Activated T-helper 1 cell treated with anti-CD3 and anti-CD28 coated beads, Interleukin-2, amount 50 U/mL, for 16 hours (primary cell): ENCODE measurements at places on chromosomes 5 and 9.

GRCh38 chr5:14048434-14048833 is 94.7 kb upstream of the TRIO start:
- DNase-seq = no peak

GRCh38 chr5:76490960-76491359 is 87.9 kb downstream of the IQGAP2 start:
- DNase-seq = no peak

- no peak for DNase-seq
Observed at GRCh38 chr9:134683714-134684374, 42.2 kb downstream of the COL5A1 start.

- DNase-seq = no peak
Observed at GRCh38 chr5:57940236-57940635, 457.6 kb upstream of the ACTBL2 start.

GRCh38 chr9:35820076-35820475 is 5.2 kb upstream of the HINT2 start:
- DNase-seq = no peak

DNA sequence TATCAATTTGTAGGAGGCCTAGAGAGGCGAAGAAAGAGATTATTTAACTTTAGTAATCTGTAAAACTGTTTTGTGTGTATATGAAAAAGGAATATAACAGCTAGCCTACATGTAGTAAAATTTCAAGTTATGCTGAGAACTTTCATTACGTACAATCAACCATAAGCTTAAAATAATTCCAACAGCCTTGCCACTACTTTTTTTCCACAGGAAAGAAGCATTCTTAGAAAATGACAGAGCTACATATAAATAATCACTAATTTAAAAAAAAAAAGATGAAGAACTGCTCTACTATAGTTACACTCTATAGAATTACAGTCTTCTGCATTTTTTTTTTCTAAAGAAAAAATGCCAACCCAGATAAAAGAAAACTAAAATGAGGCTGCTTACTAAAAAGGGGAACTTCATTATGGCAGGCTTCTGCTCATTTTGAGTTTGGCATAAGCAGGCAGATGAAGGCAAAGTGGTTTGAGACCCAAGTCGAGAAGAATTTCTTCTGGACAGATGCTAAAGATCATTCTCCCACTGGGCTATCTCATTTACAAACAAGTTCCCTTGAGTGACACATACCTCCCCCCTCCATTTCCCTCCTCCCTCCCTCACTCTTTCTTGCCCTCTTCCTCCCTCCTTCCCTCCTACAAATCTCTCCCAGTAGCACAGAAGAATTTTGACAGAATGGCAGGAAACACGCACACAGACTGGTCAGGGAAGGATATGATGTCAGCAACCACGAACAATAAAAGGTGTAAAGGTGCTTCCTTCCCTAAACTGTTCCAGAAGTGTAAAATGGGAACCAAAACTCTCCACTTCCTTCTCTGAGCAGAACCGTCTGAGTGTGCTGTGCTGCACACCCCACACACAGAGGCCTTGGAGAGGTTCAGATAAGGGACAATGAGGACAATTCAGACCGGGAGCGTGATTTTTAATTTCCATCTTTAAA is 56.1 kb downstream of the MEF2C start:
- DNase-seq = no peak

DNA sequence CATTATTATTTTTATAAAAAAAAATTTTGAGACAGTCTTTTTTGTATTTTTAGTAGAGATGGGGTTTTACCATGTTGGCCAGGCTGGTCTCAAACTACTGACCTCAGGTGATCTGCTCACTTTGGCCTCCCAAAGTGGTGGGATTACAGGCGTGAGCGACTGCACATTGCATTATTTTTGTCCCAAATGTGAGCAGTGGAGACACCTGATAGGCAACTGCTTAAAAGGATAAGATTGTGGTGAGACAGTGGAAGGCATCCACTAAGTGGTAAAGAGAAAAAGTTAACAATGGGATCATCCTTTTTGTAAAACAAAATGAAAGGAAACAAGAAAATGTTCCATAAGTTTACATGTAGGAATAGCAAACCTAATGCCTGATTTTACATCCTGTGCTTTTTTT is 2.0 kb upstream of the CENPH start:
- no peak for DNase-seq

GRCh38 chr9:84652496-84653120 is 16.9 kb upstream of the NTRK2 start:
- no peak for DNase-seq

GRCh38 chr5:171094356-171094755 is 214.7 kb upstream of the TLX3 start:
- DNase-seq = no peak

DNA sequence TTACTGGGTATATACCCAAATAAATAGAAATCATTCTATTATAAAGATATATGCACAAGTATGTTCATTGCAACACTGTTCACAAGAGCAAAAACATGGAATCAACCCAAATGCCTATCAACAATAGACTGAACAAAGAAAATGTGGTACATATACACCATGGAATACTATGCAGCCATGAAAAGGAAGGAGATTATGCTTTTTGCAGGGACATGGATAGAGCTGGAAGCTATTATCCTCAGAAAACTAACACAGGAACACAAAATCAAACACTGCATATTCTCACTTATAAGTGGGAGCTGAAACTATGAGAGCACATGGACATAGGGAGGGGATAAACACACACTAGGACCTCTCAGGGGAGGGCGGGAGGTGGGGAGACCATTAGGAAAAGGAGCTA is 298.4 kb upstream of the CDH9 start:
- no peak for DNase-seq

DNA sequence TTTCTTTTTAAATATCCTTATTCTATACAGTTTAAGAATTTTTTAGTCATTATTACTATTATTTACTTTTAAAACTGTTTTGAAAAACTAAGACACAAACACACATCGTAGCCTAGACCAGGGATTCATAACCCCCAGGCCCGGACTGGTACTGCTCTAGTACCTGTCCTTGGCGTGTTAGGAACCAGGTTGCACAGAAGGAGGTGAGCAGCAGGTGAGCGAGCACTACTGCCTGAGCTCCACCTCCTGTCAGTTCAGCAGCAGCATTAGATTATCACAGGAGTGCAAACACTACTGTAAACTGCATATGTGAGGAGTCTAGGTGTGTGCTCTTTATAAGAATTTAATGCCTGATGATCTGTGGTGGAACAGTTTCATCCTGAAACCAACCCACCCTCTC is 357.0 kb downstream of the PTPRD start:
- no peak for DNase-seq

DNA sequence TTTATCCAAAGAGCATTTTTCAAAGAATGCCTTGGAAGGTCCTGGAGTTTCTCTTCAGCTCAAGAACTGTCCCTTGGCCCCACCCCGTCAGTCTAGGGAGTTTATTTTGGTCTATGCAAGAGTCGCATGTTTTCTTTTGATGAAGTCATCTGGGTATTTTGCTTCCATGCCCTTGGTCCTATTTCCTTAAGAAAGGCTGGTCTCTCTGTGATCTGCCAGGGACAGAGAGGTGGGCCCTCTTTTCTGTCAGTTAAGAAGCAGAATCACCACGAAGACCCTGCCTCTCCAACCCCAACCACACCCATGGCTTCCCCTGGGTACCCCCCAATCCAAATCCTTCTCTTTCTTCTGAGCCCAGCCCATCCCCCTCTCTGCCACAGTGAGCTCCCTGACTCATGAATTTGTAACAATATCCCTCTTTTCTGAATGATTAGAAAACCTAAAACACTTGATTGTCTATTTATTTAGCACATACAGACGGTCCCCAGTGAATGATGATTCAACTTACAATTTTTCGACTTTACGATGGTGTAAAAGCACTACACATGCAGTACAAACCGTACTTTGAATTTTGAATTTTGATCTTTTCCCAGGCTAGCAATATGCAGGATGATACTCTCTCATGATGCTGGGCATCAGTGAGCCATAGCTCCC is 163.5 kb upstream of the ADRA1B start:
- no peak for DNase-seq

- no peak for DNase-seq
Observed at GRCh38 chr9:14207352-14207995, 106.5 kb downstream of the NFIB start.

GRCh38 chr5:175826980-175827379 is 44.4 kb upstream of the CPLX2 start:
- DNase-seq = no peak

DNA sequence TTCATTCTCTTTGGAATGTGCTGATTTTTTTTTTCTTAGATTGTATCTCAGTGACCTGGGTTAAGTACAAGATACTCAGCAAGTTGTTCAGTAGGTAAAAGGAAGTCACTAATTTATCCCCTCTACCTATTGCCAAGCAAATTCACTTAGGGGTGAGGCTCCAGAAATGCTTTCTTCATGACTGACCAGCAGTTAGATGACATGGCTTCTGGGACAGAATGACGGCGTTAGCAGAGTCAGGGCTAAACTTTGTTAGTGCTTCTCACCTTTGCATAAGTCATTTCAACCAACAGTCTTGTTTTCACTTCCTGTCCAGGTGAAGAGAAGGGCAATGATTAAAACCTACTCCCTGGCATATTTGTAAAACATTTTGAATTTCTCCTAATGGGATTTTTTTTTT is 20.2 kb upstream of the MTAP start:
- DNase-seq = no peak

DNA sequence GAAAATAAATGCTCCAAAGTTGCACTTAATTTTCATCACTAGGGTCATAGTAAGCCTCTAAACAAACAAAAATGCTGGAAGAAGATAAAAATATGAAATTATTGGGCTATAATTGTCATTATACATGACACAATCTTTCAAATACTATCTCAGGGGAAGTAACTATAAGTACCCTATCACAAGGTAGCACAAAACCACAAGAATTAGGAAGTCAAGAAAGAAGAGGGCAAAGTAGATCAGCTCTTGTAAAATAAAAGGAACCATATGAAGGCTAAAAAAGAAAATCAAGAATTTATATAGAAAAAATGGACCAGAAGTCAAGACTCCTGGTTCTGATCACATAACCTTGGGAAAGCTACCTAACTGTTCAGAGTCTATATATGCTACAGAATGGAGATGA is 48.1 kb downstream of the DIAPH1 start:
- no peak for DNase-seq

DNA sequence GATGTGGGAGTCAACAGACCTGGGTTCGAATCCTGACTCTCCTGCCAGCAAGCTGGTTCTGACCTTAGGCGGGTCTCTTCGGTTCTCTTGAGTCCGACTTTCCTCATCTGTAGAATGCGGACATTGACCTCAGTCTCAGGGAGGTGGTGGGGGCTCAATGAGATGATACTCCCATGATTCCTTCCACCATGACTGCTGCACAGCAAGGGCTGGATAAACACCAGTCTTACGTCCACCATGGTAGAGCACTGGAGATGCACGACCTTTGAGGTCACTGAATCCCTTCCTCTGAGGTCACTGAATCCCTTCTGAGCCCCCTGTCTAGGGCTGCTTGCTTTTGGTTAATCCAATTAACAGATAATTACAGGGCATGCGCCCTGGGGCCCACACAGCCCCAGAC is 12.5 kb upstream of the SMIM23 start:
- no peak for DNase-seq

DNA sequence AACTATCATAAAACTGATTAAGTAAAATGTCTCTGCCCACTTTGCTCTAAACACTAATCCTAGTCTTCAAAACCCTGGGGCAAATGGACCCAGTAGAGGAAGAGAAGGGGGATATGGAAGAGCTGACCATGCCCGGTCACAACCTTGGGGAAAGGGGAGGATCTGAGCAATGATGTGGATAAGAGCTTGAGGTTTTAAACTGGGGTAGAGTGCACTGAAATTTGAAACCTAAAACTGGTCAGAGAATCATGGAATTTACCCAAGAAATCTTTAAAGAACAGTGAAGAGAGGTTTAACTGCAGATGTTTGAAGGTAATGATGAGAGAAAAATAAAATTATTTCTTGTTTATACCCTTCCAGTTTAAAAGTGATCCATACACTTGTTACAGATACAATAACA is 110.8 kb downstream of the MRPS30 start:
- no peak for DNase-seq

DNA sequence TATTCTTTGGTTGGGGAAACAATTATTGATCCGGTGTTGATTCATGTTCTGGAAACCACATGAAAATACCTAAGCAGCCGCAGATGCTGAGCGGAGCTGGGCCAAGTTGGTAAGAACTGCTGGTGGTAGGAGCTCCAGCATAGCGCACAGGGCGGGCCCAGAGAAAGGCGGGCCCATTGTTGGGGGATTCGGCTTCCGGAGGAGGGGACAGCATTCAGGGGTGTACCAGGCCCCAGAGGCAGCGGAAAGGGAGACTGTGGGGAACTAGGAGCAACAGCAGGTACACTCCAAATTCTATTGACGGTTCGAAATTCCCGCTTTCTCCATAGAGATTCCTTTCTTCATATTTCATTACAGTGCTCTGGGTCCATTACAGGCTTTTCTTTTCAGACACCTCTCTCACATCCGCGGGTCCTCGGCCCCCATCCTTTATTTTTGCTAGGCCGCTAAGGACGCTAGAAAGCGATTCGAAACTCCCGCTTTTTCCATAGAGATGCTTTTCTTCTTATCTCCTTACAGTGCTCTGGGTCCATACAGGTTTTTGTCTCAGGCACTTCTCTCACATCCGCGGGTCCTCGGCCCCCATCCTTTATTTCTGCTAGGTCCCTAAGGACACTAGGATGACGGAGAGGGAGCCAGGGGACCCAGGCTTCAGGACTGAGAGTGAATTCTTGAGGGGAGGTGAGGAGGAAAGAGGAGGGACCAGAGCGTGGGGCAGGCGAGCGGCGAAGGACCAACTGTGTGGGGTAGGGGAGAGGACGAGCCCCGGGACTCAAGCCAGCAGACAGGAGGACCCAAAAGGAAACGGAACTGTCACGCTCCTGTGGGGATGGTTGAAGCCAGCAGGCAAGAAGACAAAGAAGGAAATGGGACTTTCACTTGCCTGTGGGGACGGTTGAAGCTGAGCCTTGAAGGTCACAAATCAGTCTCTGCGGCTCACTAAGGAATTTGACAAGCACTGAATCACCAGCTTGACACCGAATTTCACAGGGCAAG is at the start of gene CCDC152:
CCDC152 (plus strand) TSS at position 213 of the 996 bp plus-strand sequence. CDS start 2,304 bp downstream, outside the sequence.
- DNase-seq = peak; percentile 32

GRCh38 chr5:176406436-176407052 is 9.8 kb downstream of the CLTB start:
- no peak for DNase-seq

DNA sequence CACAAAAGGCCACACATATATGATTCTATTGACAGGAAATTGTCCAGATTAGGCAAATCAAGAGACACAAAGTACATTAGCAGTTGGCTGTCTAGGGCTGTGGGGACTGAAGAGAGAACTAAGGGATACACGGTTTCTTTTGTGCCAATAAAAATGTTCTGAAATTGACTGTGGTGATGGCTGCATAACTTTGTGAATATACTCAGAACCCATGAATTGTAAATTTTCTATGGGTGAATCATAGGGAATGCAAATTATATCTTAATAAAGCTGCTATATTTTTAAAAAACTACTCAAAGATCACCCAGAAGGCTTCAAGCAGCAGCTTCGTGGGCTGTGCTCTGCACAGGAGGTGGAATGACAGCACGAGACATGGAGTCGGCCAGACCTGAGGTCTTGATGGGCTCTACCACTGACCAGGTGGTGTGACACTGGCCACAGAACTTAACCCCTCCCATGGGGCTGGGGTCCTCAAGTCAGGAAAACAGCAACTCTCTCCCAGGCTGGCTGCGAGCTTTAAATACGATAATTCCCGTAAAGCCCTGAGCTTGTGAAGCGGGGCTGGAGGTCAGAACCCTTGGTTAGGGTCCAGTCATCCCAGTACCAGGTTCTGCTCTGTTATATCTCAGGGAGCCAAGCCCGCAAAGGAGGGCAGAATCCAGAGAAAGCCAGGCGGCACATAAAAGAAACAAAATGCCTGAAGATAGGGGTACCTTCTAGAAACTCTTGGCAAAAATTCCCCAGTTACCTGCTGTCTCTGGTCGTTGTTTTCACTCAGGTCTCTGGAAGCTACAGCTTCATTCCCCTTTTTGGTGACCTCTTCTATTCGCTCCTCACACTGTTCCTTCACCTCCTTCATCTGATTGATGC is 59.1 kb downstream of the GOLM1 start:
- no peak for DNase-seq
